ENCODE measurements at places on chromosomes 11 and 22. TPM values are rescaled to one million over a fixed set of nuclear protein-coding genes. Genes with fewer than 3 reads are reported as not detected.

The CAPN5 gene
- 19.5 TPM for total RNA-seq

The C22orf15 gene
- total RNA-seq, result 2.2 TPM

The NRXN2 gene
- 107 TPM for total RNA-seq

The CSF2RB gene
- total RNA-seq, result not detected

The TCIRG1 gene
- 109 TPM for total RNA-seq

The OR5M10 gene
- not detected for total RNA-seq

The TMEM191C gene
- 0.65 TPM for total RNA-seq

The SLC22A9 gene
- not detected for total RNA-seq

The SCGB1C1 gene
- total RNA-seq, result not detected

The OR52I1 gene
- total RNA-seq, result not detected

The CBL gene
- total RNA-seq, result 16.2 TPM

The MPZL3 gene
- total RNA-seq, result 0.97 TPM

The LGALS1 gene
- 6,007 TPM for total RNA-seq

The MIOX gene
- not detected for total RNA-seq

The SAA4 gene
- not detected for total RNA-seq

Measured in hair follicle dermal papilla cell (primary cell).